Progenitor cell of endocrine pancreas (in vitro differentiated cells): ENCODE measurements at places on chromosomes 5 and 9. TPM values are rescaled to one million over a fixed set of nuclear protein-coding genes. Genes with fewer than 3 reads are reported as not detected.

- no peaks in the 10 kb centered on the region for H3K27me3 ChIP-seq
- no peak overlapping the region for H3K27ac ChIP-seq
- H3K4me3 ChIP-seq: no peak overlapping the region
- H3K36me3 ChIP-seq: no peaks in the 10 kb centered on the region
- peaks cover 14% of the 10 kb centered on the region for H3K4me1 ChIP-seq
These were observed 428.5 kb downstream of the CETN3 start for GRCh38 chr5:89981021-89981420.

DNA sequence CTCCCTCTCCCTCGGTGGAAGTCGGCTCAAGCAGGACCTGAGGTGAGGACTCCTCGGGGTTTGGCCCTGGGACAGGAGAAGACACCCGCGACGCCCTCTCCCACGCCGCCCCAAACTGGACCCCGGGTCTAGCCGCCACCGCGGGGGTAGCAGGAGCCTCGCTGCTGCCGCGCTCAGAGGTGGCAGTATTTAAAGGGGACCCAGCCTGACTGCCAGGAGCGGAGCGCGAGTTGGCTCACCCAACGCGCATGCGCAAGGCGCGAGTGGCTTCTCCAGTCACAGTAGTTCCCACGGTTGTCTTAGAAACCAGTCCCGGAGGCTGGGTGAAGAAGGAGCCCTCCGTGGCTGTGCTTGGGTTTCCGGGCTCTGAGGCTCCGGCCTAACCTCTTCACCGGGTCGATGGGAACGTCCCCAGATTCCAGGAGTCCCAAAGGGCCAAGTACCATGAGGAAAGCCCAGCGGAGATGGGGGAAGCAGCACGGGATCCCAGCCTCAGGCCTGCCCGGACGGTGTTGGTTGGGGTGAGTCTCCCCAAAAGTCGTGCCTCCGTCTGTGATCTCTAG is 477.8 kb downstream of the SPATA31A7 start:
- H3K4me3 ChIP-seq: no peak overlapping the region
- no peak for DNase-seq
- H3K36me3 ChIP-seq: peaks cover 5% of the 10 kb centered on the region
- H3K27ac ChIP-seq: no peak overlapping the region
- H3K27me3 ChIP-seq: no peaks in the 10 kb centered on the region

GRCh38 chr5:95048628-95049027 is 236.3 kb downstream of the MCTP1 start:
- DNase-seq: no peak
- no peak overlapping the region for H3K4me3 ChIP-seq
- H3K27me3 ChIP-seq: no peaks in the 10 kb centered on the region

DNA sequence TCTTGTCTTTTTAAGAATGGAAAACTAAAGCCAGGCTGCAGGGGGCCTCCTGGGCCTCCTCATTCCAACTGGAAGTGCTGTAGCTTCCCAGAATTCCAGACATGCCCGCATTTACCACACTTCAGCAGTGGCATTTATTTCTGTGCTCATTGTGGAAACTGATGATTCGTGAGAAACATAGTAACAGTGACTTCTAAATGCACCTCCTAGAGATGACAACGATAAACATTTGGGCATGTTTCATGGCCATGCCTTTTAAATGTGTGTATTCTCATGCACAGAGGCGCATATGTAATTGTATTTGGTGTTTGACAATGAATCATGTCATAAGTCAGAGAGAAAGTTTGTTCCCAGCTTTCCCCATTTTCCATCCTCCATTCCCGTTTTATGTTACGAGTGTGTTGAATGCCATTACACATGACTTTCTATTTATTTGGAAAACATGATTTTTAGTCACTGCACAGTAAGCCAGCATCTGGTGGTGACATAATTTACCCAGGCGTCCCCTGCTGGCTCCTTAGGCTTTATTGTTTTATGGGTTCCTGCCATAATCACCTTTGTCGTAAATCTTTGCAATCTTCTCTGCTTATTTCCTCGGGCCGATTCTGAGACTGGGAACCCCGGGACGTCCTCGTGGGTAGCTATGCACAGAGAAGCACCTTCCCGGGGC is 68.8 kb upstream of the FCN2 start:
- H3K4me1 ChIP-seq: peaks cover 1% of the 10 kb centered on the region
- H3K4me3 ChIP-seq: no peak overlapping the region
- H3K36me3 ChIP-seq: no peaks in the 10 kb centered on the region
- no peaks in the 10 kb centered on the region for H3K27me3 ChIP-seq

DNA sequence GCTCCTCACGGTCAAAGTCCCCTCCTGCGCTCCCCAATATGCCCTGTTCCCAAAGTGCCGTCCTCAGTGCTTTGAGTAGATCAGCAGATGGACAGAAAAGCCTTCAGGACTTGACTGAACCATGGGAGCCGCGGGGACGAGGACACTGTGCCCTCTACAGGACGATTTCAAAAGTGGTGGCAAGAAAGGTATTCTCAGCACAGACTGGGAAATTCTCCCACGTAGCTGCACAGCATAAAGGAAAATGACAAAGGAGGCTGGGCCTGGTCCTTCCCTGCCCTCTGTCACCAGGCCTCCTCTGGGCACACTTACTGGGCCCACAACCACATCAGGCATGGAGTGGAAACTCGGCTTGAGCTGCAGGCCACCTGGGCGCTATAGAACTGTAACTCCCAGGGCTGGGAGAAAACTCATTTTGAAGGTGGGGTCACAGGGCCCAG is 16.7 kb upstream of the MTMR12 start:
- H3K4me3 ChIP-seq: no peak overlapping the region
- H3K36me3 ChIP-seq: peaks cover 1% of the 10 kb centered on the region
- H3K4me1 ChIP-seq: peaks cover 23% of the 10 kb centered on the region
- no peaks in the 10 kb centered on the region for H3K27me3 ChIP-seq

PIP5KL1 gene
- total RNA-seq: 3.4 and 3.6 TPM in 2 replicates

MAP1B gene
- total RNA-seq: 58.6 and 63.8 TPM in 2 replicates
